Bronchus fibroblast of lung (primary cell): ENCODE measurements at places on chromosomes 6 and 20. TPM values are rescaled to one million over a fixed set of nuclear protein-coding genes. Genes with fewer than 3 reads are reported as not detected.

Gene HLA-DPA1
- 0.50 TPM in 1 of 2 replicates, not detected in the other for total RNA-seq

Gene PSORS1C1
- under 0.01 and 0.15 TPM in 2 replicates for total RNA-seq

Gene PI3
- not detected in 2 replicates for total RNA-seq

Gene EFHC1
- 15.2 and 15.5 TPM in 2 replicates for total RNA-seq

Gene MAFB
- total RNA-seq = 0.74 and 1.0 TPM in 2 replicates

Gene RUNX2
- 8.6 and 9.2 TPM in 2 replicates for total RNA-seq

Gene HMGCLL1
- 0.34 and 0.89 TPM in 2 replicates for total RNA-seq

Gene CDK19
- total RNA-seq = 5.2 and 5.8 TPM in 2 replicates

Gene CFB
- 2.0 and 2.7 TPM in 2 replicates for total RNA-seq

Gene TP53RK
- total RNA-seq = 19.5 and 20.4 TPM in 2 replicates

Gene PRICKLE4
- not detected in 2 replicates for total RNA-seq

Gene KCNS1
- total RNA-seq = 0.30 and 0.34 TPM in 2 replicates

Gene RSPH9
- total RNA-seq = 0.67 and 0.74 TPM in 2 replicates

Gene BANF2
- not detected in 2 replicates for total RNA-seq

Gene HDGFL1
- not detected in 2 replicates for total RNA-seq

Gene ARFGEF3
- under 0.01 TPM in 2 replicates for total RNA-seq

Gene CEBPB
- 49.8 and 62.2 TPM in 2 replicates for total RNA-seq

Gene SAPCD1
- 3.2 and 5.8 TPM in 2 replicates for total RNA-seq

Gene LY86
- not detected in 2 replicates for total RNA-seq

Gene IL17A
- total RNA-seq = not detected in 2 replicates

Gene ZDHHC14
- total RNA-seq = 3.4 and 4.0 TPM in 2 replicates

Gene GABRR1
- total RNA-seq = not detected in 2 replicates

Gene MRPL14
- total RNA-seq = 63.8 and 65.4 TPM in 2 replicates

Gene HLA-G
- not detected in 2 replicates for total RNA-seq

Gene SH3BGRL2
- 3.0 and 3.7 TPM in 2 replicates for total RNA-seq

Gene NRSN1
- not detected in 2 replicates for total RNA-seq

Gene TLDC2
- 0.15 and 0.34 TPM in 2 replicates for total RNA-seq

Gene FKBP1A
- total RNA-seq = 111 and 114 TPM in 2 replicates

Gene MLN
- not detected in 2 replicates for total RNA-seq

Gene RIN2
- total RNA-seq = 16.5 and 18.2 TPM in 2 replicates

Gene CAGE1
- total RNA-seq = 0.17 TPM in 1 of 2 replicates, not detected in the other

Gene LPA
- not detected in 2 replicates for total RNA-seq

Gene BPI
- not detected in 2 replicates for total RNA-seq

Gene TRIM40
- total RNA-seq = not detected in 2 replicates

Gene AHI1
- total RNA-seq = 6.7 and 10.8 TPM in 2 replicates

Gene GABRR2
- 0.34 TPM in 1 of 2 replicates, not detected in the other for total RNA-seq

Gene C6orf132
- total RNA-seq = 5.9 and 6.6 TPM in 2 replicates

Gene CYP39A1
- total RNA-seq = 0.17 and 1.0 TPM in 2 replicates

Gene RPL7L1
- total RNA-seq = 97.8 and 108 TPM in 2 replicates

Gene STMND1
- total RNA-seq = 0.17 TPM in 1 of 2 replicates, not detected in the other

Gene OGFR
- 37.8 and 38.9 TPM in 2 replicates for total RNA-seq

Gene NOTCH4
- total RNA-seq = 2.0 and 2.5 TPM in 2 replicates

Gene NCOA7
- total RNA-seq = 4.3 and 6.1 TPM in 2 replicates

Gene RRAGD
- under 0.01 and 0.17 TPM in 2 replicates for total RNA-seq

Gene SPEF1
- 0.15 and 0.17 TPM in 2 replicates for total RNA-seq

Gene GPR6
- total RNA-seq = not detected in 2 replicates

Gene NUP153
- total RNA-seq = 21.7 and 22.1 TPM in 2 replicates

Gene ULBP2
- 6.2 and 6.6 TPM in 2 replicates for total RNA-seq

Gene ZSCAN31
- 0.84 and 0.89 TPM in 2 replicates for total RNA-seq

Gene ANKRD66
- not detected in 2 replicates for total RNA-seq

Gene NKX2-4
- not detected in 2 replicates for total RNA-seq

Gene RAD21L1
- not detected in 2 replicates for total RNA-seq

Gene C20orf204
- 0.15 TPM in 1 of 2 replicates, not detected in the other for total RNA-seq

Gene PRKN
- 0.89 and 2.9 TPM in 2 replicates for total RNA-seq

Gene THBS2
- 43.2 and 48.8 TPM in 2 replicates for total RNA-seq

Gene PAX1
- total RNA-seq = not detected in 2 replicates

Gene THEMIS
- total RNA-seq = under 0.01 TPM in 1 of 2 replicates, not detected in the other

Gene FAM83C
- under 0.01 TPM in 1 of 2 replicates, not detected in the other for total RNA-seq
